Right hindlimb (tissue), 1 donor: ENCODE measurements at places on chromosomes 6 and 20.

DNA sequence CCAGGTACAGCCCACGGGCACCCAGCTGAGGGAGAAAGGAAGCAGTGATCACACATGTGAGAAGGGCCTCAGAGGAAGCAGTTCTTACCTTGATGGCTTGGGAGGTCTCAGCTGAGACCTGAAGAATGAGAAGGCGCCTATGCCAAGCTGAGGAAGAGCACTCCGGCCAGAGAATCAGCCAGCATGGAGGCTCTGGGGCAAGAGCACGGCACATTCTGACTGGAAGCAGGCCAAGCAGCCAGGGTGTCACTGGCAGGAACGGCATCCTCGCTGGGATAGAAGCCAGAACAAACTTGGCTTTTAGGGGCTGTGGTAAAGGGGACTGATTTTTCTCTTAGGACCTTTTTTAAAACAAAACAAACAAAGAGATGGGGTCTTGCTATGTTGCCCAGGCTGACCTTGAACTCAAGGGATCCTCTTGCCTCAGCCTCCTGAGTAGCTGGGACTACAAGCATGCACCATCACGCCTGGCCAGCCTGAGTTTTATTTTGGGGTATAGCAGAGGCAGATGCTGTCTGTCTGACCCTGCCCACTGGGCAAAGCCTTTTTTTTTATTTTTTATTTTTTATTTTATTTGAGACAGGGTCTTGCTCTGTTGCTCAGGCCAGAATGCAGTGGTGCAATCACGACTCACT is 17.6 kb downstream of the GHRH start:
- DNase-seq: peak; percentile 43

- no peak for DNase-seq
Measured at GRCh38 chr6:142913511-142914047, 31.4 kb downstream of the HIVEP2 start.

GRCh38 chr6:6969761-6970223 is 138.0 kb upstream of the RREB1 start:
- no peak for DNase-seq

DNA sequence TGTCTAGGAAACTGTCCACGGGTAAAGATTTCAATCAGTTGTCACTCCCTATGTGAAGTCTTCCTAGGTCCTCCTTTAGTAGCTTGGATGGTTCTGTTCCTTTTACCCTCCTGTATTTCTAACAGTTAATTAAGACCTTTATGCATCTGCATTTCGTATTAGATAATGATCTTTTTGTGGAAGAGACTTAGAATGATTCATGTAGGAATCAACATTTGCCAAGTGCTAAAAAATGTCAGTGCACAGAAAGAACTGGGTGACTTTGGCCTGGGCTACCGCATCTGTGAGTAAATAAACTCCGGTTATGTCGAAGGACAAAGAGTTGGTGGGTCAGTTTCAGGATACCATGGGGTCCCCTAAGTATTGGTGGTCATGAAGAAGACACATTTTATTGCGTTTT is 918.0 kb downstream of the TFAP2A start:
- DNase-seq: no peak
